ENCODE measurements at places on chromosomes 2 and 18. TPM values are rescaled to one million over a fixed set of nuclear protein-coding genes. Genes with fewer than 3 reads are reported as not detected.

DNA sequence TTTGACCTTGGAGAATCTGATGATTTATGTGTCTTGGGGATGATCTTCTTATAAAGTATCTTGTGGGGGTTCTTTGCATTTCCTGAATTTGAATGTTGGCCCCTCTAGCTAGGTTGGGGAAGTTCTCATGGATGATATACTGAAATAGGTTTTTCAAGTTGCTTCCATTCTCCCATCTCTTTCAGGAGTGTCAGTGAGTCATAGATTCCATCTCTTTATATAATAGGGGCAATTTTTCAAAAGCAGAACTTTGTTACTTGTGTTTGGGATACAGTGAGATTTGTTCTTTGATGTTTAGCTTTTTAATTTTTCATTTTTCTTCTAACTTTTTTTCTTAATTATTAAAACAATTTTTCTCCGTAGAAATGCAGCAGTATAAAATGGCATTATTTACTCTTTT lies 19.4 kb downstream of the TMEM87B start:
- no peak for DNase-seq

DNA sequence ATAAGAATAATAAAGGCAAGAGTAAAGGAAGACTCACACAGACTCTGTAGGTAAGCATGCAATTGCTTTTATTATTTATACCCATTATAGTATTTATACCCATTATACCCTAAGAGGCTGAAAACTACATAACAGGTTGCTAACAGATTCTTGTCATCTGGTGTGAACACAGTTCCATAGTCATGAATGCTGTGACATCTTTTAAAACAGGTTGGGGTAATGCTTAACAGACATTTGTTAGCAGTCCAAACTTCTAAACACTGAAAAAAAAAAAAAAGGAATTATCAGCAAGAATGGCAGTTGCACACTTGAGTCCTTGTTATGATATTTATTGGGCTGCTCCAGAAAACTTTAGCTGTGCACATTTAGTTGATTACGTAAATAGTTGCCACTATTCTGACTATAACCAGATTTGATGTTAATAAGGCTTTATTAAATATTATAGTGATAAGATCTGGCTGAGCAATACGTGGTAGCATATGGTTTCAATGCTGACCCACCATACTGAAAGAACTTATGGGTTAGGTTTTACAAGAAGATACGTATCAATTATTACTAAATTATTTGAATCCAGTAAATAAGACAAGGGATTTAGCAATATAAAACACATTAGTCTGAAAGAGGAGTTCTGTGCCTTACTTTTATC lies 888.8 kb downstream of the LRRTM4 start:
- DNase-seq = no peak

DNA sequence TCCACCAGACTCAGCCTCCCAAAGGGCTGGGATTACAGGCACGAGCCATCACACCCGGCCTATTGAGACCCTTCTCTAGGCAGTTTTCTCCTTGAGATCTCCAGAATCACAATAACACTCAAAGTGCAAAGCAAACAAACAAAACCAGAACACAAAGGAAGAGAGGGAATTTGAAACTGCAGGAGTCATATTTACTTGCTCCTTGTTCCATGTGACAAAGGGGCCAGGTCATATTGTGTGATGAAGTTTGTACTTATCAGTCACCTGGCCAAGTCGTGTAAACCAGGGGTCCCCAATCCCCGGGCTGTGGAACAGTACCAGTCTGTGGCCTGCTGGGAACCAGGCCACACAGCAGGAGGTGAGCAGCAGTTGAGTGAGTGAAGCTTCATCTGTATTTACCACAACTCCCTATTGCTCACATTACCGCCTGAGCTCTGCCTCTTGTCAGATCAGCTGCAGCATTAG lies 26.5 kb downstream of the SCYGR8 start:
- no peak for DNase-seq

- DNase-seq = peak; percentile 76
Observed at GRCh38 chr2:144516981-144517865, 2.7 kb downstream of the ZEB2 start.

DNA sequence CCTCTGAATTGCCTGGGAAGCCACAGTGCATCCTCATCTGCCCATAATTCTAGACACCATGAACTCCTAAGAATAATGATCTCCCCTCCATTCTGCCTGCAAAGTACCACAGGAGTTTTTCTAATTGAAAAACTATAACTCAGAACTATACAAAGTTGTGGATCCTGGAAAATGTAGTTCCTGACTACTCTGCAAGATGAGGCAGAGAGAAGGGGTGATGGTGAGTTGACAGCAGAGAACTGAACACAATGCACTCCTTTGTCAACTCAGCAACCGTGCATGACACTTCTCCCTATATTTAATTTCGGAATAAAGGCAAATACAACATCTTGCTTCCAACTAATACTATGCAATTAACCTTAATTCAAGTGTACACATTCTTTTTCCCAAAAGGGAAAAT lies 471.1 kb upstream of the FAM98A start:
- DNase-seq = no peak

GRCh38 chr2:130302164-130302886 lies 40.4 kb upstream of the IMP4 start:
- DNase-seq = no peak

GRCh38 chr2:208057108-208057507 lies 31.8 kb upstream of the PLEKHM3 start:
- DNase-seq = no peak

DNA sequence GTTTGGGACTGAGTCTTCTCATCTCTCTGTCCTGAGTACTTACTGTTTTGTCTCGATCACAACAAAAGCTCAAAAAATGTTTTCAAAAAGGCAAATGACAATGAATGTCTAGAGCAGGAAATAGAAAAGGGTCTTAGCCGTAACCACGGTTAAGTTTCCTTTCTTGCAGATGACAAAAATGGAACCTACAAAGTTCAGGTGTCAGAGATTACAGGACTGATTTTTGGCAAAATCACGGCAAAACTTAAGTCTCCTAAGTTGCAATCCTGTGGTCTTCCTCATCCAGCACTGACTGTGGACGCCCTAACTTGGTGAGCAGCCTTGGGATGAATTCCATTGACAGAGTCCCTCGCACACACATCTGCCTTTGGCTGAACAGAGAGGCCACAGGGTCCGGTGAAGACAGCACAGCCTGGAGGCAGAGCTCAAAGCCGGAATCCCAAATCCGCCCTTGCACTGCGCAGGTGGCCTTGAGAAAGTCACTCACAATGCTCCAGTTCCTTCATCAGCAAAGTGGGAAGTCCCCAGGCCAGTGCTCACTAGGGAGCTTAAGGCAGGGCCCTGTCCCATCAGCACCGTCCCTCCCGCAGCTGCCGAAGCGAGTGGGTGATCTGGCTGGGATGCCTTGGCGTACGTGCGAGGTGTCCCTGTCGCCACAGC lies 55.2 kb downstream of the EIPR1 start:
- no peak for DNase-seq

C2orf66 gene
- total RNA-seq = 0.18 TPM
